ENCODE measurements at places on chromosomes 6 and 20. TPM values are rescaled to one million over a fixed set of nuclear protein-coding genes. Genes with fewer than 3 reads are reported as not detected.

The MICB gene
- 0.71 TPM for total RNA-seq

The HLA-DRB1 gene
- 23.5 TPM for total RNA-seq

The RRAGD gene
- 11.8 TPM for total RNA-seq

The POU5F1 gene
- 0.16 TPM for total RNA-seq

The RAD21L1 gene
- total RNA-seq, result not detected

The CNR1 gene
- total RNA-seq, result 23.5 TPM

The ASXL1 gene
- total RNA-seq, result 46.7 TPM

The RNF217 gene
- total RNA-seq, result 35.7 TPM

The HNF4A gene
- total RNA-seq, result 1.1 TPM

The HLA-DQB1 gene
- total RNA-seq, result 3.0 TPM

The RIPPLY2 gene
- not detected for total RNA-seq

The TRPC4AP gene
- total RNA-seq, result 61.8 TPM

The WFDC9 gene
- total RNA-seq, result not detected

The CTCFL gene
- not detected for total RNA-seq

The RFX6 gene
- total RNA-seq, result not detected

The THBD gene
- 15.0 TPM for total RNA-seq

The UST gene
- 35.2 TPM for total RNA-seq

The NKX2-2 gene
- total RNA-seq, result not detected

The LY6G5C gene
- total RNA-seq, result not detected

The XPO5 gene
- 53.7 TPM for total RNA-seq

The FOXC1 gene
- total RNA-seq, result 1.5 TPM

The EFCAB8 gene
- not detected for total RNA-seq

The TMEM14C gene
- 115 TPM for total RNA-seq

The HLA-DQB2 gene
- total RNA-seq, result 0.41 TPM

The LRRC73 gene
- total RNA-seq, result 1.1 TPM

The UFL1 gene
- total RNA-seq, result 25.2 TPM

The HLA-DOA gene
- total RNA-seq, result 2.1 TPM

The EDN3 gene
- total RNA-seq, result 0.27 TPM

The LAMA5 gene
- 409 TPM for total RNA-seq

The KIF3B gene
- total RNA-seq, result 16.1 TPM

The MAS1 gene
- not detected for total RNA-seq

Measured in sigmoid colon (tissue), 7 donors.